ENCODE measurements at places on chromosomes 12 and 14.

GRCh38 chr12:125890971-125891370 is 825.7 kb downstream of the AACS start:
- DNase-seq = no peak

GRCh38 chr12:71567537-71567936 is 96.1 kb downstream of the ZFC3H1 start:
- no peak for DNase-seq

- DNase-seq = no peak
Measured at GRCh38 chr12:32477714-32478113, 78.4 kb downstream of the FGD4 start.

DNA sequence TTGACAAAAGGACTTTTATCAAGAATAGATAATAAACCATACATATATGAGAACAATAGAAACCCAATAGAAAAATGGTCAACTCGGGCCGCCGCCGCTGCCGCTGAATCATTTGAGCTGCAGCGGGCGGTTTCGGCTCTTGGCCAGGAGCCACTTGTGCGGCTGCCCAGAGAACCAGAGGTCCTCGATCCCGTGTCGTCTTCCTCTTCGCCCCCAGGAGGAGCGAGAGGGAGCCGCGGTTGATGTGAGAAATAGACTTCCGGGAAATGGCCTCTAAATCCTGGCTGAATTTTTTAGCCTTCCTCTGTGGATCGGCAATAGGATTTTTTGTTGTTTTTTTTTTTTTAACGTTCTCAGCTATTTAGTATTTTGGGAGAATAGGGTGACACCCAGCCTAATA is 44.8 kb downstream of the CPSF6 start:
- DNase-seq = no peak

GRCh38 chr14:35399083-35399937 is 5.2 kb downstream of the NFKBIA start:
- no peak for DNase-seq

DNA sequence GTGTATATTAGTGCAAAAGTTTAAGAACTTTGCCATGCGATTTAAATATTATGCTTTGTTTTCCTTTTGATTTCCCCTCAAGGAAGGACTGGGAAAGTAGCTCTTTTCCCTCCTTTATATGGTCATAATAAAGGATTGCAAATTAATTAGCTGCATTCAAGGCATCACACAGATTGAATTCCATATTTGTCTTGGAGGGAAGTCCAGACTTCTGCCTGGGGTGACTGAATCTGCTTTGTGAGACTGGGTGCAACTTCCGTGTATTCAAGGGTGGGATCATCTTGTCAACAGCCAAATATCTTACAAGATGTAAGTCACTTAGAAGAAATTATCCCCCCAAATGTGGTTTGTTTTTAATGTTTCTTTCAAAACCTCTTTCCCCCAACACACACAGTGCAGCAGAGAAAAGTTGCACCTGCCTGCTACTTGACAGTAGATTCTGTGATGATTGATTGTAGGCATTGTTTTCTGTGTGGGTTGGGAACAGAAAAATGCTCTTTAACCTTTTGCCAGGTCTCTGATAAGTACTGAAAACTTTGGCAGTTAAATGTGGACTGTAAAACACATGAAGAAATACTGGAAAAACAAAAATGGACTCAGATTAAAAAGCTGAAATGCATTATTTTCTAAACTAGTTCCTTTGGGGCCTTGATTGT is 28.4 kb downstream of the STK38L start:
- DNase-seq = no peak
